Activated CD8-positive, alpha-beta T cell treated with anti-CD3 and anti-CD28 coated beads, Interleukin-2, amount 10 ng/mL, durations not matched to agents 7 days and 5 days (primary cell): ENCODE measurements at places on chromosomes 7 and 10. TPM values are rescaled to one million over a fixed set of nuclear protein-coding genes. Genes with fewer than 3 reads are reported as not detected.

DNA sequence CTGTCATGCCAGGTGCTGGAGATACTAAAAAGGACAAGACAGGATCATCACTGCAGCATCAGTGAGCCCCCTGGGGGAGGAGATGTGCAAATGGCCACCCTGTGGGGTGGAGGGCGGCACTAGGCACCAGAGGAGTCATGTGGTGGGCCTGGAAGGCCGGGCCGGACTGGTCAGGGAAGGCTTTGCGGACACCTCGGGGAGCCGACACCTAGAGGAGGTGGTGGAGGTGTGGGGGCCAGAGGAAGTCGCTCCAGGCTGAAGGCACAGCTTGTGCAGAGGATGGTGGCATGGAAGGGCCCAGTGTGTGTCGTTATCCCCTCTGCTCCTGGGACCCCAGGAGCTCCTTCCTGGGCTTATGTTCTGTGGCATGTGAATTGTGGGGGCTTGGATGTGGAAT, 437.7 kb downstream of the RPS24 start:
- H3K36me3 ChIP-seq: no peaks in the 10 kb centered on the region
- H3K27ac ChIP-seq: no peak overlapping the region

DNA sequence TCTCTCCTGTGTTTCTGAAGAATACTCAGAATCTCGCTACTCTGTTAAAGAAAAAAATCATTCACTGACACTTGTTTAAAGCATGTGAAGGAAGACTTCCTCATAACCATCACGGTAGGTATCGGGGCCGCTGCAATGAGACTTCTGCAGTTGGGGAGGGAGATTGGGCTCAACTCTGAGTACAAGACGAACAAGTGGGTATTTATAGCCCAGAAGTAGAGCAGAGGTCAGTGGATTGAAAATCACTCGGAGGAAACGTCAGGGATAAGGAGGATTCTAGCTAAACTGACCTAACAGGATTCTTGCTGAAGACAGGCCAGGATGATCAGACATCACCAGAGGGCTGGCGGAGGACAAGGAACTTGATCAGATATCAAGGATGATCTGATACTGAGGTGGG, 33.3 kb downstream of the ITPRIP start:
- H3K4me1 ChIP-seq: peaks cover 82% of the 10 kb centered on the region
- H3K27me3 ChIP-seq: peaks cover 4% of the 10 kb centered on the region
- no peak overlapping the region for H3K4me3 ChIP-seq
- H3K27ac ChIP-seq: no peak overlapping the region
- DNase-seq: no peak

FFAR4 gene
- not detected for total RNA-seq

- no peak overlapping the region for H3K4me3 ChIP-seq
- no peak for DNase-seq
- H3K27me3 ChIP-seq: peaks cover 8% of the 10 kb centered on the region
- no peaks in the 10 kb centered on the region for H3K4me1 ChIP-seq
- no peaks in the 10 kb centered on the region for H3K36me3 ChIP-seq
Observed at GRCh38 chr7:156475179-156475578, 165.4 kb upstream of the RNF32 start.

MYOF gene
- total RNA-seq: 0.37 TPM

DNA sequence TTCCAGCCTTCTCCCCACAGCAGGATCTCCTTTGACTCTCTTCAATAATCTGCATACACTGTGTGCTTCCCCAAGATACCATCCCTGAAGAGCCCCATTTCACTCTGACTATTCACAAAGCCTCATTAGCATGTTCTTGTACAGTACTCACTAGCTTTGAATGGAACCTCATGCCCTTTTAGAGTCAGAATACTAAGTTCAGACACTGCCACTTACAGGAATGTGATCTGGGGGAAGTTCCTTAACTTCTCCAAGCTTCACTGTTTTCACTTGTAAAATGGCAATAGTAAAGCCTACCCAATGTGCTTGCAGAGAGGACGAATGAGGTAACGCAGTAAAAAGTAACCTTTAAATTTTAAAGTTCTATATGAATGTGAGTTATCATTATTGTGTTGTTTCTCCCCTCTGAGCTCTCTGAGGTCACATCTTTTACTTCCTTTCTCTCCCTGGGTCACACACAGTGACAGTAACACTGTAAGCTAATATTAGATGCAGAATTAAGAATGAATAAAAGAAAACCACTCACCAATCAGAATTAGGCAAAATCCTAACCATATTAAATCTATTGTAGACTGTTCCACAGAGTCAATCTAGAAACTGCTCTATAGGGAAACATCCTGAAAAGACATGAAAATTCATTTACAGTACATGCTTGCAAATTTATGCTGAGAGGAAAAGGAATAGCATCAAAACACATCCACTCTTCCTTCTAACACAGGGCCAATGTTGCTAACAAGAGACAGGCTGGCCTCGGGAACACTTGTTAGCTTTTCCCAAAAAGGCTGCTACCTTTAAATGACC, 64.2 kb upstream of the IL6 start:
- no peak overlapping the region for H3K4me3 ChIP-seq
- no peak for DNase-seq
- no peak overlapping the region for H3K27ac ChIP-seq

DNA sequence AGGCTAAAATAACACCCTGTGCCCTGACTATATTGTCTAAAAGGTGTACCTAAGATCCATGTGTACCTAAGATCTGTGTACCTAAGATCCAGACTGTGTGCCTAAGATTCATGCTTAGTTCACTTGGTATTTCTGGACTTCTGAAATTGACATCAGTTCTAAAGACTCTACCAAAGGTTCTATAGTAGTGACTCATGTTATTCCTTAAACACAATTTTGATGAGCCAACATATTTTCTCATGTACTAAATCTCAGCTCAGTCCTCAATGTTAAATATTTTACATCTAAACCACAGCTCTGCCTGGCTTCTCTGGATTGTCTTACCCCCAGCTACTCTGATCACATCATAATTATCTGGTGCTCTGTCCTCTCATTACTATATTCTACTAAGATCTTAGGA, 802.3 kb upstream of the SORCS1 start:
- no peak for DNase-seq
- H3K27me3 ChIP-seq: no peaks in the 10 kb centered on the region
- no peak overlapping the region for H3K4me3 ChIP-seq
- no peaks in the 10 kb centered on the region for H3K36me3 ChIP-seq
